CD14-positive monocyte (primary cell): ENCODE measurements at places on chromosomes 12 and 14. TPM values are rescaled to one million over a fixed set of nuclear protein-coding genes. Genes with fewer than 3 reads are reported as not detected.

DNA sequence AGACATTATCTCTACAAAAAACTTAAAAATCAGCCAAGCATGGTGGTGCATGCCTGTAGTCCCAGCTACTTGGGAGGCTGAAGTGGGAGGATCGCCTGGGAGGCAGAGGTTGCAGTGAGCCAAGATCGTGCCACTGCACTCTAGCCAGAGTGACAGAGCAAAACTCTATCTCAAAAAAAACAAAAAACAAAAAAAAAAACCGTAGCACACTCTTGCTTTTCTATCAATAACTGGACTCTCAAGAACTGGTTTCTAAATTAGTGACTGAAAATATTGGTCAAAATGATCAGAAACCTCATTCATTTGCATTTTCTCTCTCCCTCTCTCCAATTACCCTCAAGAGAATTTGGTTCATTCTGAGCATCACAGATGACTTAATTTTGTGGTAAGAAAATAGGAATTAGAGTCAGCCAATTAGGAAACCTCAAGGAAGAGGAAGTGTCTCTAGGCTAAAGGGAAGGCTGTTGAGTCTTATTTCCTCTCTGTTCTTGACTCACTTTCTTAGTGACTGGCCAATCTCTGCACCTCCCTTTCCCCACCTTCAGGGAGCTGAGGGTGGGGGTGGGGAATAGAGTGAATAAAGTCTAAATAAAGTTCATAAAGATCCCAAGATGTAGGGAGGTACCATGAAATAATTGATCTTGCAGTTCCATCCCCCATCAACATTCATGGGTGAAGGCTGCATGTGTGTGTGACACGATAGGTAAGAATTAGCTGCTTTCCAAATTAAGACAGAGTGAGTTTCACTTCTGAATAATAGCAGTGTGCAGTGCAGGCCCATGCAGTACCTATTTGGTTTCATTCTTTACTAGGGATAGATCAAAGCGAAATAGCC lies 6.8 kb upstream of the PSMA6 start:
- peak; percentile 86 for DNase-seq

DNA sequence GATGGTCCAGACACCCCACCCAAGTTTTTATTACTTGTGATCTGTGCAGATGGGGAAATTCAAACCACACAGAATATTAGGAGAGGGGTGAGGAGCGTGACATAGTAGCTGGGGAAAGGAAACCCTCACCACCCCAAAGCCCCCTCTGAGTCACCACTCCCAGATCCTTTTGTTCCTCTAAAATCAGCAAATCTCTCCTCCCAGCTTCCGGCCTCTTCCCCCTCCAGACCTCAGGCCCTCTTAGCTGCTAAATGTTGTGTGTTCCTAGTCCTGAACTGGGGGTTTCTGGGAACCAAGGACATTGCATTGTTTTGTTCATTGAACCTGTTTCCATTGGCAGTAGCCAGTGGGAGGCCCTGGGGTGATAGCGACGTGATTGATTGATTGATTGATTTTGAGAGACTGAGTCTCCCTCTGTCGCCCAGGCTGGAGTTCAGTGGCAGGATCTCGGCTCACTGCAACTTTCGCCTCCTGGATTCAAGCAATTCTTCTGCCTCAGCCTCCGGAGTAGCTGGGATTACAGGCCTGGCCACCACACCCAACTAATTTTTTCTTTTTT lies 5.9 kb upstream of the ORAI1 start:
- DNase-seq = no peak

DNA sequence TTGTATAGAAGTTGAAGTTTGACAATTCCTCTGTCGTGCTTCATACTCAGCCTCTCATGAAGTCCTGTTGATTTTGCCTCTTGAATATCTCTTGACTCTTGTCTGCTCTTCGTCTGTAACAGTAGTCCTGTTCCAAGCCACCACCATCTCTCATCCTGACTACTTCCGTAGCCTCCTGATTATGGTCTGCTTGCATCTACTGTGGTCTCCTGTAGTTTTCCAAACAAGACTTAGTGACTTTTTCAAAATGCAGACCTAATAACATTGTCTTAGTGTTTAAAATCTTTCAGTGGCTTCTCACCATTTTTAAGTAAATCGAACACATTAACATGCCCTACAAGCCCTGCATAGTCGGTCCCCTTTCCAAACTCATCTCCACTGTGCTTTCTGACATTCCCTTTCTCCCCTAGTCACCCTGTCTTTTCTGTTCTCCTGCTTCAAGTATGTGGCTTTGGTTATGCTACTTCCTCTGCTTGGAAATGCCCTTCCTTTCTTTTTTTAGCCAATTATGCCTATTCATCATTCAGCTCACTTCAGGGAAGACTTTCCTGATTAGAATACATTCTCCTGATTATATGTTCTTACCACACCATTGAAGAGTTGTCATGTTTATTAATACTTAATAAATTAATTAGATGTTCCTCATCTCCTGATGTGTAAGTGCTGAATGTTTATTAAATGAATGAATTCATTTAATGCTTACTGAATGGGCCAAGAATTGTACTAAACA lies 2.0 kb downstream of the SCYL2 start:
- peak; percentile 5 for DNase-seq

- no peak for DNase-seq
Measured at GRCh38 chr12:124286414-124286813, 8.5 kb upstream of the RFLNA start.

DNA sequence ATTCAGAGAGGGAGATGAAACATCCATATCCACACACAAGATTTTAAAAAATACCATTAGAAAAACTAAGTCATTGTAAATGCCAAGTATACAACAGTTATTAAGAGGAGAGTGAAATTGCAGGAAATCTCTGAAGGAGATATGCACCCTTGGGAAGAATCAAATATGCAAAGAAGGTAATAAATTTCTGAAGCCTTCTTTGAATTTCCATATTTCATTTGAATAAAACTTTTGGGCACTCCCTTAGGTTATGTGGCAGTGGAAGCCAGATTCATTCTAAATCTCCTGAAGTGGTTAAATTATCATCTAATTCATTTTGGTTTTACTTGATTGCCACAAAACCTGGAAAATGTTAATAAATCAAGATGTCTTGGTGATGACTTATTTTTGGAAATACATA lies 138.9 kb upstream of the CLEC14A start:
- no peak for DNase-seq

SLC10A1 gene
- not detected for polyA plus RNA-seq

DNA sequence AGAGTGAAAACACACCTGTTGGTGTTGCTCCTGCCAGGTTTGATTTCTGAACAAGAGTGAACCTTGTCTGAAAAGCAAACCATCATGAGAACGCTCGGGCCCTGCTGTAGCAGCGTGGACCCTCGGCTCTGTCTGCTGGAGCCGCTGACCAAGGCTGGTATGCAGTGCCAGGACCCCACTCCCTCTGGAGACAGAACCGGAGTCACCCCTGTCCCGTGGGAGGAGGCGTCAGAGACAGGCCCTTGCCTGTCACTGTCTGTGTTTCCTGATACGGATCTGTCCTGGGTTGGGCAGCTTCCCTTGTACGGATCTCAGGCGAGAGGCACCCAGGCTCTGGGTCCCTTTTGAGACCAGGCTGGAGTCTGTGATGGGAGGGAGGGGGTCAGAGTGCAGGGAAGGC lies 111.6 kb downstream of the ADGRD1 start:
- no peak for DNase-seq

DNA sequence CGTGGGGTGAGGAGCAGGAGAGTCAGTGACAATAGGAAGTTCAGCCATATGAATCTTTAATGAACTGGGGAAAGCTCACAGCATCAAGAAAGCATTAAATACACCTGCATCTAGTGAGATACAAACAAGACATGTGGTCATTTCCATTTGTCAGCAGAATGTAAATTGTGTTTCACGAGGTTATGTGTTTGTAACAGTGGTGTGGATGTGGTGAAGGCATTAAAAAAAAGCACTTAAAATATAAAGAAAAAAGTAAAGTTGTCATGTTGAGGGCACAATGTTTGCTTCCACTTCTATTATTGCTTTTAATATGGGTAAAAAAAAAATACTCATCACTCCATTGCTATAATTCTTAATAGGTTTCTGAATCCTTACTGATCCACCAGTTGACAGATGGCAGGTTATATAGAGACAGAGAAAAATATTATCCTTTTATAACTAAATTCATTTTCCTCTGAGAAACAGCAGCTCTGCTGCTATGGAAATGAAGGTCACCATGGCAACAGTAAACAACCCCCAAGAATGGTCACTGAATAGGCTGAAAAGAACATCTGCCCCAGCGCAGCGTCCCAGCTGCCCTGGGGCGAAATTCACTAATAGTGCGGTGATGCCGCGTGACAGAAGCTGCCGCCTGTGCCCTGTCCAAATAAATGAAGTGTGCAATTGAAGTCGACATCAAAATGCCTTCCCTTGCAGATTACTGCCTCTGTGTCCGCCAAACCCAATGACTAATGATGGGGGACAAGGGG lies 226.1 kb downstream of the FOXN3 start:
- DNase-seq = no peak

DNA sequence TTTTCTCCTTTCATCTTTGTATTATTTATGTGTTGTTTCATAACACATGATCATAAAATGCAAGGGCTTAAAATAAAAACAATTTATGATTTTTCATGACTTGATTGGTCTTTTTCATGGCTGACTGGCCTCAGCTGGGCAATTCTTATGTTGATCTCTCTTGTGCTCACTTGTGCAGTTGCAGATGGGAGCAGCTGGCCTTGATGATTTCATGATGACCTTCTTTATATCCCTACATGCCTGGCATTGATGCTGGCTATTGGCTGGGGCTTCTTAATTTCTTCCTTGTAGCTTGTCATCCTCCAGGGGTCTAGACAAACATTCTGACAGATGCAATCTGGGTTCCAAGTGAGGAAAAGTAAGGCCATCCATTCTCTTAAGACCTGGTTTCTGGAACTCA lies 1832.8 kb upstream of the FLRT2 start:
- DNase-seq = no peak

- DNase-seq = no peak
Measured at GRCh38 chr14:68088451-68088854, 268.9 kb downstream of the RAD51B start.

PCED1B gene
- 0.10 TPM for polyA plus RNA-seq

TRIM9 gene
- not detected for polyA plus RNA-seq

- no peak for DNase-seq
Measured at GRCh38 chr14:103730490-103731035, 15.0 kb downstream of the ZFYVE21 start.

- no peak for DNase-seq
Measured at GRCh38 chr12:82366197-82366596, 7.9 kb downstream of the METTL25 start.

- DNase-seq = no peak
Measured at GRCh38 chr14:64293976-64294671, at the start of gene ESR2. Gene ESR2, minus strand, starts transcription at chr14:64294371. Its CDS starts 11,386 bp downstream, at chr14:64282985.

DNA sequence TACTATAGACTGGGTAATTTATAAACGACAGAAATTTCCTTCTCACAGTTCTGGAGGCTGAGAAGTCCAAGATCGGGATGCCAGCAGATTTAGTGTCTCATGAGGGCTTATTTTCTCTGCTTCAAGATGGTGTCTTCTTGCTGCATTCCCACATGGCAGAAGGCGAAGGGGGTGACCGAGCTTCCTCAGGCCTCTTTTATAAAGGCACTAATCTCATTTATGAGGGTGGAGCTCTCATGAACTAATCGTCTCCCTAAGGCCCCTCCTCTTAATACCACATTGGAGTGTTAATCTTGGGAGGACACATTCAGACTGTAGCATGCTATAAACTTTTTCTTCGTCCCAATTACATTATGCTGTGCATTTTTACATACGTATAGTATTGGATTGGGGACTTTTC lies 200.4 kb upstream of the ARHGAP5 start:
- no peak for DNase-seq

DNA sequence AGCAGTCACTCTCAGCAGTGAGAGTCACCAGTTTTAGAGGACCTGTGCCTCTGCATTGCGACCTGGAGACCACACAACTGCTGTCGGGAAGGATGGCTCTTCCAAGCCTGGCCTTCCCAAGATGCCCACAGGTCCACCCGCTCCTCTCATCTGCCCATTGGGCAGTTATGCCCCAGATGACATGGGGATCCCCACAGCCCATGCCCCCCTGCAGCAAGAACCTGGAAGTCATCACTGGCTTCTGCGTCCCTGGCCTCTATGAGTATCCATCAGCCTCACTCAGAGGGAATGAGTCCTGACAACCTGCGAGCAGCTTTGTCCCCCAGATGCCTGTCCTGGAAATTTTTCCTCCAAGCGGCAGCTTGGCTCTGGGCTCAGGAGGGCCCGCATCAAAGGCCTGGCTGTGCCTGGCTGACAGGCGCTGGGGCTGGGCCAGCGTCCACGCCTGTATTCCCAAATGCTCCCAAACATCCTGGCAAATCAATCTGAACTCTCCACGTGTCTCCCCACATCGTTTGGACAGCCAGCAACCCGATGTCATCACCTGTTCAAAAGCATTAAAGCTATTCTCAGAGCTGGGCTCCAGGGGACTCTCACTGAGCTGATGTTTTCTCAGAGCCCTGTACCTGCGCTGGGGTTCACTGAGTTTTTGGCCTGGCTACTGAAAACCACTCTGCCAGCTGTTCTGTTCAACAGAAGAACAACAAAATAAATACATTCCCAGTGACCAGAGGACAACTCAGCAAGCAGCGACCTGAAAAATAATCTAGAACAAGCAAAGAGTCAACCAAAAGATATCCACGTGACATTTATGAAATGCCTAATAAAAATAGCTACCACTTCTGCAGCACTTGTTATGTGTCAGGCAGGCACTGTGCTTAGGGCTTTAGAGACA lies 57.8 kb downstream of the CLMN start:
- no peak for DNase-seq

LGR5 gene
- polyA plus RNA-seq = not detected in 2 replicates

OVCH1 gene
- 0.03 TPM in 1 of 2 replicates, not detected in the other for polyA plus RNA-seq

- DNase-seq = no peak
Measured at GRCh38 chr12:79364197-79364596, 326.6 kb downstream of the PAWR start.

DNA sequence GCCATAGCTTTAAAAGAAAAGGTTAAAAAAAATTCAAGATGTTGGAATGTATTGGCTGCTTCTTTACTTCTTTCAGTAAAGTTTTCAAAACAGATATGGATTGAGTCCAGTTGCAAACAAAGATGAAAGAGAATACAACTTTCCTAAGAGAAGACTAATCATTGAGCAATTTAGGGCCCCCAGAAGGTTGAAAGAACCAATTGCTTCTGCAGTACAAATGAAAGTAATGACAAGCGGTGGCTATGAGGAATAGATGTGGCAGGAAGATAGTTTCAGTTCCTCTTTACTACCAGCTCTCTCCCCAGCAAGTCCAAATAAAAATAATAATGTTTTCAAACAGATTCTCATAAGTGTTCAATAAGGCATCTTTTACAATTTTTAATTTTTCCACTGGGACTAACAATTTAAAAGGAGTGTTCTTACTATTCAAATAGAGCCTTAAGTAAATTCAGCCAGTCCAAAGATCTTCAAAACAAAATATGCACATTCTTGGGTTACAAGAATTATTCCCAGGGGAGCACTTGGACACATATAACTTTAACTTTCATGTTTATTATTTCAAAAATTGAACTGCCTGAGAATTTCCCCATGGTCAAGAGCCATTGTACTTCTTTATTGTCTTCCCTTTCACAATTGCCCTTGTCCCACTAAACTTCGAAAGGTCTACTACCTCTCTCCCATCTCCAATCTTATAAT lies 62.3 kb upstream of the PPP1R12A start:
- peak; percentile 41 for DNase-seq
